ENCODE measurements at places on chromosomes 11 and 22.

DNA sequence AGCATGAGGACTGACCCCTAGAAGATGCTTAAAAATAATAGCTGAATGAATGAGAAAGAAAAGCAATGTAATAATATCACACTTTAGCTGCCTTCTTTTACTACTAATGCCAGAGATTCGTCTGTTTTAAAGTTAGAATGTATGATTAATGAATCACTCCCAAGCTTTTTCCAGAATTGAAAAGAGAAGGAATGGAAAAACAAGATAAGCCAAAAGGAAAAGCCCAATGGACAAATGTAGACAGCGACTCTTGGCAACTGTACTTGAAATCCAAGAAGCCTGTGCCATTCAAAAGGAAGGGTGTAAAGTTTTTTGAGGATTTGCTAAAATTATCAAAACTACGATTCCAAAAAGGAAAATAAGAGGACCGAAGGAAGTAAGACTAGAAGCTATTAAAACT lies 40.8 kb upstream of the PAMR1 start:
- DNase-seq = no peak

DNA sequence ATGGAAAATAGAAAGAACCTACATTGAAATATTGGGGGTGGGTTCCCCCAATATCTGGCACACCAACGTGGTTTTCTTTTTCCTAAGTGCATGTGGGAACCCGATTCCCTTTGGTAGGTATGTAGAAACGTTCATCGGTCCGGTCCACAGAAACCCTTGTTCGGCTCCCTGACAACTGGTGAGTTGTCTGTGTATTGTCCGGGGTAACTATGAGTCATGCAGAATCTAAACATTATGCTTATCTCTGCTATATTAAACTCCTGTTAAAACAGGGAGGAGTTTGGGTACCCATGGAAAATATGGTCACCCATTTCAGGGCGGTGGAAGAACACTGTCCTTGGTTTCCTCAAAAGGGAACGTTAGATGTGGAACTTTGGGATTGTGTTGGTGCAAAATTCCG lies 25.1 kb upstream of the ALDH3B2 start:
- DNase-seq = no peak

- DNase-seq = no peak
These were observed 6.2 kb upstream of the RANBP1 start for GRCh38 chr22:20109411-20110358.

- no peak for DNase-seq
These were observed 10.9 kb downstream of the MICAL3 start for GRCh38 chr22:18013436-18013835.

DNA sequence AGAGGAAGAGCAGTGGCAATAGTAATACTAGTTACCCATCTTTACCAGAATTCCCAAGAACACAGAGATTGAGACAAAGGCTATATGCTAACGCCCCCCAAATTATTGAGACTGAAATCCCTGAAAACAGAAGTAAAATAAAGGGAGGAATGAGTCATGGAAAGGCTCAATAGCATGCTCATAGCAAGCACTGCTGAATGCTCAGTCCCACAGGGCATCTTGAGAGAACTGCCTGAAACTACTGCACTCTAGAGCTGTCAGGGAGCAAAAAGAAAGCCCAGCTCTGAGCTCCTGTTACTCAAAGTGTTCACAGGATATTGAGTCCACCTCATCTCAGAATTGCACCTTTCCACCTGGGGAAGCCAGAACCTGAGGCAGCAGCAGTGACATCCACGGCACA lies 44.1 kb upstream of the FIBIN start:
- no peak for DNase-seq

- no peak for DNase-seq
These were observed 5.6 kb downstream of the CLCF1 start for GRCh38 chr11:67367761-67368227.

DNA sequence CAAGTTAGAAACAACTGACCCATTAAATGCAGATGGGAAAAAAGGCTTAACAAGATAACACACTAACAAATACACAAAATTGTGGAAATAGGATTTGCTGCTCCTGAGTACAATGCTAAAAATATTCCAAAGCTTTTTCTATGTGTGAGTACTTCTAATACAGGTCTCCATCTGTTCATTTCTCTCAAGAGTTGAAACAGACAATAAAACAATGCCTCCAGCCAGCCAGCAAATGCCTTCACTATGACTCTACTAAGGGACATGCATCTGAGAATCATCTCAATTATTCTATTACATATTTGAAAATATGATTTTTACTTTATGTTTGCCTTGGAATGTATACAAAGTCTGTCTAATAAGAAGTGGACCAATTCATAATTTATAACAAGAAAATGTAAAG lies 119.0 kb downstream of the CADM1 start:
- DNase-seq = peak; percentile 52

GRCh38 chr11:14029971-14030920 lies 67.7 kb downstream of the SPON1 start:
- peak; percentile 72 for DNase-seq

DNA sequence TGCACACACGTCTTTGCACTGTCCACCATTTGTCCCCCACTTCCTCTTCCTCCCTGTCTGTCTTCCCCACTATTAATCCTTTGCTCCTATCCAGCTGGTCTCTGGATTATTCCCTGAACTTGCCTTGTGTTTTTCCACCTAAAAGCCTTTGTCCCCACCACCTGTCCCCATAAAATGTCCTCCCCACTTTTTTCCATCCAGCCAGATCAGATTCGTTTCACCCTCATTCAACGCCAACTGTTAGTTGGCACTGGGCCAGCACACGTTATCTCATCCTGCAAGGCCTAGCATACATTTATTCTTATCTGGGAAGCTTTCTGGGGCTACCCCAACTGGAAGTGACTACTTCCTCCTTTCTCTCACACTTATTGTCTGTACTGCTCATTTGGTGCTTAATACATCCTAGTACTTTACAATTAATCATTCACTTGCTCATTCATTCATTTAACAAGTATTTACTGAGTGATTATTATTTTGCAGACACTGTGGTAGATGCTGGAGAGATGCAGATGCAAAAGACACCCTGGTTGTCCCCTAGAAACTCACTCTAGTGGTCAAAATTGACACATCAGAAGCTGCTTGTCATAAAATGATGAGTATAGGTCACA lies 96.2 kb downstream of the RASSF10 start:
- no peak for DNase-seq

GRCh38 chr11:86460461-86461385 lies 86.0 kb downstream of the CCDC81 start:
- DNase-seq = no peak

DNA sequence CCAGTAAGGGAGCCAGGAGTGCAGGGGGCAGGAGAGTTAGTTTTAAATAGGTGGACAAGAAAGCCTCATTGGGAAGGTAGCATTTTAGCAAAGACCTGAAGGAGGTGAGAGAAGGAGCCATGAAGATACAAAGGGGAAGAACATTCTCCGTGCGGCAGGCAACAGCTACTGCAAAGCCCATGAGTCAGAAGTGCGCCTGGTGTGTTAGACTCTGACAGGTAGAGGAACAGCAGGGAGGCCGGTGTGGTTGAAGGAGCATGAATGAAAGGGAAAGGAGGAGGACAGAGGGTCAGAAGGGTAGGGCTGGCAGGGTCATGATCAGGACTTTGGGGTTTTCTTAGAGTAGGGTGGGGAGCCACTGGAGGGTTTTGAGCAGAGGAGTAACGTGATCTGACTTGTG lies 34.5 kb upstream of the PAMR1 start:
- no peak for DNase-seq

DNA sequence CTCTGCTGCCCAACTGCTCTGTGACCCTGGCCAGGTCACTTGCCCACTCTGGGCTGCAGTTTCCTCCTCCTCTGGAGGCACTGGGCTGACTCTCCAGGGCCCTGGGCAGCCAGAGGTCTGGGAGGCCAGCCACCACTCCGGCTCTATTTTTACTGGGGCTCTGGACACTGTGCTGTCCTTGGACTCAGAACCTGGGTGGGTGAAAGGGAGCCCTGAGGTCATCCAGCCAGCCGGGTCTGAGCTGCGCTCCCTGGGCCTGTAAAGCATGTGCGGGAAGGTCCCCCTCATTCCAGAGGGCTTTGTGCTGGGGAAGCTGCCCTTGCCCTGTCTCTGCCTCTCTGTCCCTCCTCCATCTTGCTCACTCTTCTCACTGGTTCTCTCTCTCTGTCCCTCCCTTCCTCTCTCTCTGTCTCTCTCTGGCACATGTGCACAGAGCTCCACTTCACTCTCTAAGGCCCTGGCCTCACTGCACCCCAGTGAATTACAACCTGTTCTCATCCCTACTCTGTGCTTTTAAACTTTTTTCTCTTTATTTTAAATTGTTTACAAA lies 24.6 kb downstream of the MB start:
- no peak for DNase-seq

- no peak for DNase-seq
These were observed 100.0 kb upstream of the ARHGAP20 start for GRCh38 chr11:110812086-110812733.

DNA sequence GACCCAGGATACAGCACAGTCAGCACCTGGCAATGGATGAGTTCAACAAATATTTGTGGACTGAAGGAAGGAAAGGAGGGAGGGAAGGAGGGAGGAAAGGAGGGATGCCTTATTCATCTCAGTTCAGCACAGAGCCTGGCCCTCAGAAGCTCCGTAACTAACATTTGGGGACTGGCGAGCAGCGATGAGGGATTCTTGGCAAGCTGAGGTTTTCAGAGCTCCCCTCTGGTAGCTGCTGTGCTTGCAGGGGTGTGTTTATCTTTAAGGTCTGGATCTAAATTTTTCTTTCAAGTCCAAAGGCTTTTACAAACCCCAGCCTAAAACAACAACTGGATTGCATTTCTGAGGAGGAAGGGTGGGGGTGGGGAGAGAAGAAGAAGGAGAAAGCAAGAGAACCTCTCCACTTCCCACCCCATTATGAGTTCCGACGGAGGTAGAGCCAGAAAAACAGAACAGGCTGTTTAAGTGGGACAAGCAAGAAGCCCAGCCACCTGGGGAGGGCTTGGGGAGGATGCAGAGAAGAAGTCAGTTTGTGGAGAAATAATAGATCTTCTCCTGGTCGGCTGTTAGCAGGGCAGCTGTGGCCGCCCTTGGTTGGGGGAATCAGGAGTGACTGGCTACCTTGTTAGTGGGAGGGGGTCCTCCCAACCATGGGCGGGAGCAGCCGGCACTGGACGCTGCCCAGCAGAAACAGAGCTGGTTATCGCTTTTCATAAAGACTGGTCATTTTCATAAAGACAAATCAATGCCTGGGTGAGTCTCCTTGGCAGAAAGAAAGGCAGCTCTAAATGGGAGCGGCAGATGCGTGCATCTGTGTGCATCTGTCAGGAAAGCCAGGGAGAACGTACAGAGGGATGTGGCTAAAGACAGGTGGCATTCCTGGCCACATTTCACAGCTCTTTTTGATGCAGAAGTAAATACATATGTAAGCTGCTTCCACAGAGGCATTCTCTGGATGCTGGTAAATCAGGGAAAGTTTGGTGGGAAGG lies 78.0 kb downstream of the TSPAN18 start:
- DNase-seq = no peak

DNA sequence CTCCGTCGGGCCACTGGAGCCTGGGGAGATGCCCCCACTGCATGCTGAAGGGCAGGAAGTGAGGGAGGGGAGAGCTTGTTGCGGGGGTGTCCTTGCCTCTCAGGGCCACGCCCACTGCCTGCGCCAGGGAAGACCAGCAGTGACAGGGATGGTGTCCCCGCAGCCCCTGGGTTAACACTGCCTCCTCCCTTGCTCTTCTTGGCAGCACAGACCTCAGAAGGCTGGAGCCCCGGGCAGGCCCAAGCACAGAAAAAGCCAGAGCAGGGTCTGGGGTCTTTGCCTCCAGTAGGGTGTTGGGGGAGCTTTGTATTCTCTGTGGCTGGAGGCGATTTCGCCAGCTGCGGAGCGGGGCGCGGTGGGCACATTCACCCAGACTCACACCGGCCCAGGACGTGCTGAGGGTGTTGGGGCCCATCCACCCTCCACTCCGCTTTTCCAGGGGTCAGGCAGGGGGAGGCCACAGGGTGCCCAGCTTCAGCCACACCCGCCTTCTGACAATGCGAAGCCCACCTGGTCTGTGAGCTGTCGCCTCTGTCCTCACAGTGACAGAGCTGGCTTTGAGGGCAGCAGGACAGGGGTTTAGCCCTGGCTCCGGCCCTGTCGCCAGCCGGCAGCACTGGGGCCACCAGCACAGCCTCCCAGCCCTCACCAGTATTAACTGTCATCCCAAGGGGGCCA lies 83.7 kb downstream of the CDKN1C start:
- DNase-seq = no peak

GRCh38 chr11:1943576-1943975 lies 3.6 kb upstream of the MRPL23 start:
- no peak for DNase-seq

DNA sequence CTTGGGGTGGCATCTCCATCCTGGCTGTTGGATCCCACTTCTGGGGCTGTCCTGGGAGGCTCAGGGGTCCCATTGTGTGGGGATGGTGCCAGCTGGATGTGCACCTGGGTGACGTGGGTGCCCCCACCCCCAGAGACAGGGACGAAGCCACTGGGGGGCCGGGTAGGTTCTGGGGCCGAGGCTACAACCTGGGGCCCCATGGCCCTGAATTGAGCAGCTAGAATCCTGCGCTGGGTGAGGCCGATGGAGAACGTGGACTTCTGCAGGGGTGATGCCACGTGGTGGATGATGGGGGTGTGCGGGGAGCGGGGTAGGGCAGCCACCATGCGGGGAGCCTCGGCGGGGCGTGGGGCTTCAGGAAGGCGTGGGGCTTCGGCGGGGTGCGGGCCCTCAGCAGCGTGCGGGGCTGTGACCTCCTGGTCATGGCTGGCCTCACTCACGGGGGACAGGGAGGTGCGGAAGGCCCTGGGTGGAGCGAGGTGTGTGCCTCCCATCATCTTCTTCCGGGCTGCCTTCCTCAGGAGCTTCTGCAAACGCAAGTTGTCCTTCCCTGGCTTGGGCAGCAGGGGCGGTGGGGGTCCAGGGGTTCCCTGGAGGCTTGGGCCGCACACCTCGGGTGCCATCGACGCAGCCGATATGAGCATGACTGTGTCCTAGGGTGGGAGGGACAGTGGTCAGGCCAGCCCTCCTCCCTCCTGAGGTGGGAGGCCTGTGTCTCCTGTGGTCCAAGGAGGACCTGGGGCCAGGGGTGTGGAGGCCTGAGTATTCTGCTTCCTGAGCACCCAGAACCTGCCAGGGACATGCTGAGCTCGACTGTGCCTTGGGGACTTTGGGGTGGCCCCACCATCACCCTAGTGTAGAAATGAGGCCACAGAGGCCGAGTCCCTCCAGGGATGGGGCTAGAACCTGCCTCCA lies 1.5 kb downstream of the PRR33 start:
- no peak for DNase-seq

DNA sequence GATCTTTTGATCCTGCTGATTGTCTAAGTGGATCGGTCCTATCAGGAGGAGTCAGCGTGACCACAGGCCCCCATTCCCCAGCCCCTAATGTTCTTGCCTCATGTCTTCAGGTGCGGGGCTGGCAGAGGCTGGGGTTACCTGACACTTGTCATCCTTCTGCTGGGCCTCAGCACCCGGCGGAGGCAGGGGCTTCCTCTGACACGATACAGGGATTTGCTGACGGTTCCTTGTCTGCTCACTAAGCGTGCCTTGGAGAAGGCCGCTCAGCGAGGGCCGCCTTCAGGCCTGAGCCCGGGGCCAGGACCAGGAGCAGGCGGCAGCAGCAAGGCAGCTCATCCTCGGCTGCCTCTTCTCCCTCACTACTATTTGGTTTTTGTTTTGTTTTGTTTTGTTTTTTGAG lies 45.7 kb upstream of the KCNQ1OT1 start:
- DNase-seq = no peak

Data from cerebellum (tissue), 4 donors.